ENCODE measurements at places on chromosomes 13 and 19.

- DNase-seq, result no peak
Observed at GRCh38 chr13:102326381-102327118, 75.3 kb downstream of the FGF14 start.

GRCh38 chr19:9850235-9850959, 15.3 kb downstream of the PIN1 start:
- DNase-seq, result no peak

DNA sequence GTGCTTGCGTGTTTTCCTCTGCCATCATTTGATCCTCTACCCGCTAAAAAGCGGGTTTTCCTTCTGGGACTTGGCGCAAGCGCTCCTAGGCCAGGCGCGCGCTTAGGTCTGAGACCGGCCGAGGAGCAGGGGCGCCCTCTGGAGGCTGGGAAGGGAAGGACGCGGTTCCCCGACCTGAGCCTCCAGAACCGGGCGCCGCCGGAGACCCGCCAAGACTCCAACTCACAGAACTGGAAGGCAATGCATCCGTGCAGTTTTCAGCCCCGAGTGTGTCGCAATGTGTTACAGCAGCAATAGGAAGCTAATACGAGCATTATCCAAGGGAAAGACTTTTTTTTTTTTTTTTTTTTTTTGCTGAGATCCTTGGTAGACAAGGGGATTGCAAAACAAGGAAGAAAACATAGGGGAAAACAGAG, 190.9 kb downstream of the COL4A1 start:
- DNase-seq, result peak; percentile 40

GRCh38 chr13:34420702-34421346, 521.2 kb upstream of the NBEA start:
- DNase-seq, result no peak

- no peak for DNase-seq
Observed at GRCh38 chr19:29872224-29872731, 60.5 kb downstream of the CCNE1 start.

DNA sequence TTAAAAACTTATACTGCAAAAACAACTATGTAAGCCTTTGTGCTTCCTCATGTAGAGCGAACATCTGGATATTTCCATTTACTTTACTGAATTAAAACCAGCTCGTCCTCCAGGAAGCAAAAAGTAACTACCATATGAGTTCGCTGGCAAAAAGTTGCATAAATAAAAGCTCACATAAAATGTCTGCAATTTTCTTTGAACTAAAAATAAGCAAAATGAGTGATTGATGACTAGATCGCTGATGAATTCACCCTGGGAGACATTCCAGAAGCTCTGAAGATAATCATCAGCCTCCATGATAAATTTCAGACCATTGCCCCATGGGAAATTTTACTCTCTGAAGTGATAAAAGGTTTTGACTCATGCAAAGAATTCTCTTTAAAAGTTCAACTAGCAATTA, 67.3 kb upstream of the SACS start:
- DNase-seq, result no peak

DNA sequence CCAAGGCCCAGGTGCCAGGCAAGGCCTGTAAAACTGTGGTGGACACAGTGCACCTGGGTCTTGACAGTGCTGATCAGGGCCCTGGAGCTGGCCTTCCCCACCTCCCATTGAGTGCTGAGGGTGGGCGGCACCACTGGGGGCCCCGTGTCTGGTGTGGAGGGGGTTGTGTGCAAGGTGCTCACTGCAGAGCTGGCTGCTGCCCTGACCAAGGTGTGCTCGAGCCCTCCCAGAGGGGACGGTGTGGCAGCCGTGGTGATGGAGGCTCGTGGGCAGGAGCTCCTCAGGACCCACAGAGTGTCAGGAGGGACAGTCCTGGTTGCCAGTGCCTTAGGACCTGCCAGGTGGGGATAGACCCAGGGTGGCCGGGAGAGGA, 23.0 kb downstream of the ATP4B start:
- no peak for DNase-seq

- DNase-seq, result no peak
Observed at GRCh38 chr19:55472463-55472862, 4.0 kb upstream of the ZNF628 start.
